ENCODE measurements at places on chromosomes 2 and 18. TPM values are rescaled to one million over a fixed set of nuclear protein-coding genes. Genes with fewer than 3 reads are reported as not detected.

SH3RF3 gene
- total RNA-seq = 0.57 TPM

CRYBA2 gene
- not detected for total RNA-seq

C2orf80 gene
- not detected for total RNA-seq

ADD2 gene
- 0.04 TPM for total RNA-seq

GAREM1 gene
- total RNA-seq = 3.4 TPM

IL1RL1 gene
- 4.3 TPM for total RNA-seq

CHRNG gene
- total RNA-seq = not detected

FLACC1 gene
- total RNA-seq = not detected

CABYR gene
- 6.4 TPM for total RNA-seq

RGPD3 gene
- 0.08 TPM for total RNA-seq

ANKRD30B gene
- total RNA-seq = not detected

FBXO36 gene
- 3.7 TPM for total RNA-seq

CLEC4F gene
- not detected for total RNA-seq

POTEI gene
- not detected for total RNA-seq

KCNE4 gene
- not detected for total RNA-seq

GKN1 gene
- total RNA-seq = not detected

BOLL gene
- not detected for total RNA-seq

SOCS6 gene
- 13.0 TPM for total RNA-seq

TUBA3E gene
- not detected for total RNA-seq

UPP2 gene
- total RNA-seq = not detected

RAB10 gene
- total RNA-seq = 92.9 TPM

PRLH gene
- not detected for total RNA-seq
